ENCODE measurements at places on chromosomes 12 and 14.

GRCh38 chr14:80428671-80429070 is 217.4 kb upstream of the DIO2 start:
- no peak for DNase-seq

DNA sequence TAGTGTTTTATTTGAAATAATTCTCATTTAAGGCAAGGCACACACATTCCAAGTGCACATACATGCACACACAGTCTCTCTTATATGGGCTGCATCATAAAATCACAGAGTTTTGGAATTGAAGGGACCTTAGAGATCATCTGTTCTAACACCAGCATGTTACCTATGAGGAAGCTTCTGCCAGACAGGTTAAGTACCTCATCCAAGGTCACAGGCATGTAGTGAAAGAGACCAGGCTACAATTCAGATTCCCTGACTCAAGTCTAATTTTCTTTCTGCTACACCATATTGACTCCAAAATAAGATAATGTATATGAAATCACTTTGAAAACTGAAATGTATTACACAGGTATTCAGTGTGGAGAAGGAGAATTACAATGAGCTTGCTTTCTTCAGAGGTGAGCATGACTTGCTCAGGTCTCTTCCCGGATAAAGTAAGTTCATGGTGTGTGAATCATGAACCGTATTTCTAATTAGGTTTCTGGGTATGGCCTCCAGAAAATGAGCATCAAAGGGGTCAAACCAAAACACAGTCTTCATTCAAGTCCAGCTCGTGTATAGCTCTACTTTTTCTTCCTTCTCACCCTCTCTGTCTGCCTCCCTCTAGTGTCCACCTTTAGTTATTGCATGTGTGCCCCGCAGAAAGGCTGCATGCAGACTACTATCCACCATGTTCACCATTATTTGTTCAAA is 411.9 kb downstream of the FUT8 start:
- peak; percentile 55 for DNase-seq

GRCh38 chr14:23804817-23805216 is 148.8 kb upstream of the DHRS4 start:
- DNase-seq, result no peak

GRCh38 chr12:119019166-119019565 is 37.8 kb downstream of the SRRM4 start:
- no peak for DNase-seq

GRCh38 chr12:39490500-39491282 is 47.8 kb upstream of the KIF21A start:
- DNase-seq, result no peak

DNA sequence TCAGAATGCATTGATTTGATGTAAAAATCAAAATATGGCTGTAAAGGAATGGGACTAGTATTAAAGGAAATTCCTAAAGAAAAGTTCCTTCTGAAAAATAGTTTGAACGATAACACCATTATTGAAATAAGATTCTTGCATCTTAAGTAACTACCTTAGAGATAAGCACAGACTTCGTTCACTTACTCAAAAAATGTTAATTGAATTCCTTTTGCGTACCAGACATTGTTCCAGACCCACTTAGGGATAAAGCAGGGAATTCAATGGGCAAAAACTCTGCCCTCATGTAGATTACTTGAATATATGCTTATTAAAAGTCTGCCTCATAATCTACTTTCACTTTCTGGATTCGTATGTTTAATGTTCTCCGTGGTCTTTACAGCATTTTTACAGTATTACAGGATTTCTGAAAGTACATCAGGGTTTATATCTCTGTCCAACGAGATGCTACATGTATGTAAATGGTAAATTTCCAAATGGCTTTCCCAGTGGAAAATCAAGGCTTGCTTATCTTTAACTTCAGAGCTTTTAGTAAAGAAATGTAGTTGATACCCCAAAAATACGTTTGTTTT is 213.7 kb downstream of the GXYLT1 start:
- DNase-seq, result no peak

DNA sequence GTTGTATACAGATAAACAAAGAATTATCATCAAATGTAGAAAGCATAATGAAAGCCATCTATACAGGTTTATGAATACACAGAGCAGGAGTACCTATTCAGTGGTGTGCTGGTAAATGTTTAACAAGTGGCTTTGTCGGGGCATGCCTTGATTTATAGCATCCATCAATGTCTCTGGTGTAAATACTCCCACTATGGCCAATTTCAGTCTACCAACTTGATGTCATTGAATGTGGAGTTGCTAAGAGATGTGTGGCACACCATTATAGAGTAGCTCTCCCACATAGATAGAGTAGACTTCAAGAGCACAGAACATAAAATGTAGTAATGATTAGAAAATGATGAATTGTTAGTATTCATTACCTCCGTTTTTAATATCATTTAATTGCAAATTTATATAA is 9.3 kb downstream of the GRIP1 start:
- no peak for DNase-seq

- DNase-seq, result peak; percentile 41
Observed at GRCh38 chr12:79934281-79935020, 446 bp downstream of the PPP1R12A start.

Data from central memory CD4-positive, alpha-beta T cell (primary cell).